ENCODE measurements at places on chromosomes 2 and 18.

GRCh38 chr2:47259829-47260228, 104.7 kb upstream of the STPG4 start:
- H3K4me1 ChIP-seq, result no peaks in the 10 kb centered on the region
- no peak overlapping the region for H3K4me3 ChIP-seq
- no peak overlapping the region for H3K27ac ChIP-seq

- H3K36me3 ChIP-seq, result peaks cover 39% of the 10 kb centered on the region
- peaks cover 6% of the 10 kb centered on the region for H3K4me1 ChIP-seq
- no peak overlapping the region for H3K27ac ChIP-seq
- DNase-seq, result no peak
Measured at GRCh38 chr2:99188357-99188756, 7.4 kb downstream of the MRPL30 start.

DNA sequence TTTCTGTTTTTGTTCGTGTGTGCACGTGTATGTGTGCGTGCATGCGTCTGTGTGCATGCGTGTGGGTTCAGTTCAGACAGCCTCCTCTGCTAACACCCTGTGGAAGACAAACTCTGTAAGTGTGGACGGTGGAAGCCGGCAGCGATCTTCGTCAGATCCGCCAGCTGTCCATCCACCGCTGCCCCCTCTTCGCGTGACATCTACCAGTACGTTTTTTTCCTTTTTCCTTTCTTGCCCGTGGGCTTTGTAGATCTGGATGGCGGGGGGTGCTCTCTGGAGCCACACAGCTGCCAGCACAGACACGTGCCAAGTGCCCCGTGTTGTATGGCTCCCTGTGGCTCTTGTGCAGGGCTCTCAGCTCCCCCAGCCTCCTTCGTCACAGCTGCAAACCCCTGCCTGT, 32.3 kb downstream of the ITGB1BP1 start:
- no peak for DNase-seq
- no peak overlapping the region for H3K4me3 ChIP-seq
- no peaks in the 10 kb centered on the region for H3K27me3 ChIP-seq
- no peaks in the 10 kb centered on the region for H3K4me1 ChIP-seq
- peaks cover 49% of the 10 kb centered on the region for H3K36me3 ChIP-seq

DNA sequence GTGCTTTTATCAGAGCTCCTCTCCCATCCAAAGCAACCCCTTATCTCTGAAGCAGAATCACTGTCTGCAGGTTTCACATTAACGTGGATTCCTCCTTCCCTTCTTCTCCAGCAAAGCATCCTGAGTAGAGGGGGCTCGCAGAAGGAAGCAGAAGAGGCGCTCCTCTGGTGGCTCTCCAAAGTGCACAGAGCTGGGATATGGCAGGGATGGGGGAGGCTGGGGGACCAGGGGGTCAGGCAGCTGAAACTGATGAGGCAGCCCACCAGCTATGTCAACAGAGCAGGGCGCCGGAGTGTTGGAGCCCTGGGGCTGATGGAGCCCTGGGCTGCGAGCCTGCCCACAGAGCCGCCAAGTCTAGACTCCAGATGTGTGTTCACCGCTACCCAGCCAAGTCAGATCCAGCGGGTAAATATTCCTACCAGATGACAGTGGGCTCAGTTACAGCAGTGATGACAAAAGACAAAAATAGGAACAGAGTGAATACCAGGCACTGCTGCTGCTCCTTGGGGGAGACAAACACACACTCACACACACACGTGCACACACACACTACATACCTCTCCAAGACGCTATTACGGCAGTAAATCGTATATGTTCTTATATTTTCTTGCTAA, 678.3 kb upstream of the ID2 start:
- H3K27ac ChIP-seq, result no peak overlapping the region
- H3K27me3 ChIP-seq, result no peaks in the 10 kb centered on the region
- H3K4me1 ChIP-seq, result no peaks in the 10 kb centered on the region
- no peak for DNase-seq
- no peak overlapping the region for H3K4me3 ChIP-seq

- H3K36me3 ChIP-seq, result no peaks in the 10 kb centered on the region
- no peak overlapping the region for H3K27ac ChIP-seq
- H3K4me3 ChIP-seq, result no peak overlapping the region
- no peaks in the 10 kb centered on the region for H3K4me1 ChIP-seq
- no peak for DNase-seq
Measured at GRCh38 chr2:160534996-160535395, 41.4 kb upstream of the RBMS1 start.

GRCh38 chr18:67997496-67997895, 481.0 kb upstream of the DSEL start:
- H3K4me3 ChIP-seq, result no peak overlapping the region
- DNase-seq, result no peak
- no peaks in the 10 kb centered on the region for H3K4me1 ChIP-seq
- no peaks in the 10 kb centered on the region for H3K27me3 ChIP-seq
- no peak overlapping the region for H3K27ac ChIP-seq

DNA sequence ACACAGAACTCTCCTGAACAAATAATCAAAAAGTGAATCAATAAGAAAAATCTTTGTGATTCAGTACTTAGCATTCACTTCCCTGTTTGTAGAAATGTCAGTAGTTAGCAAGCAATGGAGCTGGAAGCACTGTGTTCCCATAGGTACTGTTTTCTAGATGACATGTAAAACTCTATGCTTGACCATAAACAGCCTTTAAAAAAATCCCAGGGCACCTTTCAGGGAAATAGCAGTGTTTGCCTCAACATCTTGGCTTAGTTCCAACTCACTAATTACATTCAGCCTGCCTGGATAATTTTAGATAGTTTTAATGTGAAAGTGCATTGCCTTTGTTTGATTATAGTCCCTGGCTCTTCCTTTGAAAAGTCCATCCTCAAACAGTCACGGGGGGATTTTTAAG, 721.8 kb downstream of the ERBB4 start:
- no peaks in the 10 kb centered on the region for H3K4me1 ChIP-seq
- DNase-seq, result no peak
- no peaks in the 10 kb centered on the region for H3K36me3 ChIP-seq
- no peak overlapping the region for H3K27ac ChIP-seq

DNA sequence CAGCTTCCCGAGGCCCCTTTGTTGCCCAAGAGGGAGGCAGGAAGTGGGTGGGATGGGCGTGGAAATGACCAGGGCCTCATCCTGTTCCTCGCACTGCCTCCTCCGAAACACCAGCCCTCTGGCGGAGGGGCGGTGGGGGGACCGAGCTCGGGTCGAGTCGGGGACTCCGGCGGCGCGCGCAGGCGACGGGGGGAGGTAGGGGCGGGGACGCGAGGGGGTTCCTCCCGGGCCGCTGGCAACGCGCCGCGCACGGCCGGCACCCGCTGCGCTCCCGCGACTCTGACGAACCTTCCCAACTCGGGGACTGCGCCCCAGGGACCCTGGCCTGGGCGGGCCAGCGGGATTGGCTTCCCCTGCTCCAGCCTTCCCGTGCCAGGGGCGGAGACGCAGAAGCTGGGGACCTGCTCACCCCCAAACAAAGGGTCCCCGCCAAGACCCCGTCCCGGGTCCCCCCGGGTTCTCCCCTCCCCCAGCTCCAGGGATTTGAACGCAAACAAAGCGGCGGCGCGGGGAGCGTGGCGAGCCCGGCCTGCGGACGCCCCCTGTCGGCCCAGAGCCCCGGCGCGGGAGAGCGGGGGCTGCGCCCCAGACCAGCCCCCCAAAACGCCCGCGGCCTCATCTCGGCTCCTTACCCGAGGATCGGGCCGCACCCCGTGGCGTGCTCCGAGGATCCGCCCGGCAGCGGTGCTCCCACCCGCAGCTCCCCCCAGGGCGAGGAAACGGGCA, 1.2 kb downstream of the SEMA4C start:
- no peaks in the 10 kb centered on the region for H3K4me1 ChIP-seq
- no peaks in the 10 kb centered on the region for H3K36me3 ChIP-seq
- no peaks in the 10 kb centered on the region for H3K27me3 ChIP-seq
- H3K27ac ChIP-seq, result no peak overlapping the region
- no peak for DNase-seq

DNA sequence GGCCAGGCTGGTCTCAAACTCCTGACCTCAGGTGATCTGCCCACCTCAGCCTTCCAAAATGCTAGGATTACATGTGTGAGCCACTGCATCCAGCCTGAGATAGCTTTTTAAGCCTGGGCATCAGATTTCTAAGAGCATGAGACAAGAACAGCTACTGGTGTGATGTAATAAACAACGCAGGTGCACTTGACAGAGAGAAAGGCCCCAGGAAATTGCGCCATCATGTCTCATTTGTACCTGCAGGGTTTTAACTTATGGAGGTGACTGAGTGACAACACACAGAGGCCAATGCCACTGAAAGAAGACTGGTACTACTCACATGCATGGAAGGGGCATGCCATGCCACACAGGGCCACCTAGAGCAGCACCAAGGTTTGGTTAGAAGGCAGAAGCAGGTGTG, 209.4 kb downstream of the SP3 start:
- H3K36me3 ChIP-seq, result no peaks in the 10 kb centered on the region
- no peaks in the 10 kb centered on the region for H3K4me1 ChIP-seq
- H3K27me3 ChIP-seq, result peaks cover 7% of the 10 kb centered on the region
- no peak overlapping the region for H3K4me3 ChIP-seq
- DNase-seq, result no peak
- no peak overlapping the region for H3K27ac ChIP-seq

GRCh38 chr2:37156071-37156856, 516 bp downstream of the EIF2AK2 start:
- H3K36me3 ChIP-seq, result peaks cover 22% of the 10 kb centered on the region
- peaks cover 56% of the 10 kb centered on the region for H3K4me1 ChIP-seq
- H3K27me3 ChIP-seq, result no peaks in the 10 kb centered on the region
- H3K4me3 ChIP-seq, result peak overlapping the region; percentile 82
- DNase-seq, result peak; percentile 50

- H3K27ac ChIP-seq, result no peak overlapping the region
- no peak overlapping the region for H3K4me3 ChIP-seq
- H3K4me1 ChIP-seq, result no peaks in the 10 kb centered on the region
- no peak for DNase-seq
Measured at GRCh38 chr2:237885111-237885930, 25.9 kb downstream of the RAMP1 start.

Measured in DND-41 (cell line).